ENCODE measurements at places on chromosomes 2 and 18.
A peak's percentile ranks its signal among the peaks of the same experiment; 100 is the strongest.

- DNase-seq = no peak
Measured at GRCh38 chr18:3119401-3120341, 100.1 kb downstream of the MYOM1 start.

- no peak for DNase-seq
Measured at GRCh38 chr2:239459056-239459455, 58.2 kb upstream of the HDAC4 start.

DNA sequence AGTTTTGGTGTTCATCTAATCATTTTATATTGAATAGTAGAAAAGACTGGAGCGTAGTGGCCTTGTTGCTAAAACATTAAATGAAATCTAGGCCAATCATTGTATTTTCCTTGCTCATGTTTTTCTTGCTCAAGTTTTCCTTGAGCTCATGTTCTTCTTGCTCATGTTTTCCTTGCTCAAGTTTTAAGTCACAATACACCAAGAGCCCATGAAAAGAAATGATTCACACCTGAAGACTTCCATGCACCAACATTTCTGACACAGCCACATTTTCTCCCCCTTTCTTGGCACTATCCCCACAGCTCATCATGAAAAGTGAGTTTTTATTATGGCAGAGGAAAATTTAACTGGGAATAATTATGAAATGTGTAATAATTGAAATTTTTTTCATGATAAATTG lies 92.0 kb downstream of the LRP1B start:
- DNase-seq = no peak

DNA sequence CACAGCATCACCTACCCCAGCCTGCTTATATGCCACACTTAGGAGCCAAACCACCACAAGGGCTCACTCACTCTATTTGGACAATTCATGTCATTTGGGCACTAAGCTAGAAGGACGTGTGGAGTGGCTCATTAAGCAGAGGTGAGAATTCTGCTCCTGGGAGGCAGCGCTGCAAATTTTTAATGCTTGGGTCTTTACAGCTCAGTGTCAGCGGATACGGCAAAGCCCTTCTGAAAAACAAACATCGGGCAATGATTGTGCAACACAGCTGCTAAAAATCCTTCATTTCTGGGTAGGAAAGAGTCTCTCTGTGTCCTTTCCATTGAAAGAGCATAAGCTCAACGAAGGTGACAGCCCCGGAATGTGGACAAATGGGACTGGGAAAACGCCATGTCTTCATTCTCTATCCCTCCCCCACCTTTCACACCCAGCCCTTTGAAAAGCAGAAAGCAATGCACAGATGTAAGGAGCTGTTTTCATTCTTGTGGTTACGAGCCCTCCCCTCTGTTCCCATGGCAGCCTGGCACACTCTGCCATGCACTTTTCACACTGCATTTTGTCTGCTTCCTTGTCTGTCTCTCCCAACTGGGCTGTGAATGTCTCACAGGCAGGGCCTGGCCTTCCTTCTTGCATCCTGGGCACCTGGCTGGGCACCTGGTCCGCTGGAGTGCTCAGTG lies 16.0 kb downstream of the TMEM177 start:
- DNase-seq = no peak

DNA sequence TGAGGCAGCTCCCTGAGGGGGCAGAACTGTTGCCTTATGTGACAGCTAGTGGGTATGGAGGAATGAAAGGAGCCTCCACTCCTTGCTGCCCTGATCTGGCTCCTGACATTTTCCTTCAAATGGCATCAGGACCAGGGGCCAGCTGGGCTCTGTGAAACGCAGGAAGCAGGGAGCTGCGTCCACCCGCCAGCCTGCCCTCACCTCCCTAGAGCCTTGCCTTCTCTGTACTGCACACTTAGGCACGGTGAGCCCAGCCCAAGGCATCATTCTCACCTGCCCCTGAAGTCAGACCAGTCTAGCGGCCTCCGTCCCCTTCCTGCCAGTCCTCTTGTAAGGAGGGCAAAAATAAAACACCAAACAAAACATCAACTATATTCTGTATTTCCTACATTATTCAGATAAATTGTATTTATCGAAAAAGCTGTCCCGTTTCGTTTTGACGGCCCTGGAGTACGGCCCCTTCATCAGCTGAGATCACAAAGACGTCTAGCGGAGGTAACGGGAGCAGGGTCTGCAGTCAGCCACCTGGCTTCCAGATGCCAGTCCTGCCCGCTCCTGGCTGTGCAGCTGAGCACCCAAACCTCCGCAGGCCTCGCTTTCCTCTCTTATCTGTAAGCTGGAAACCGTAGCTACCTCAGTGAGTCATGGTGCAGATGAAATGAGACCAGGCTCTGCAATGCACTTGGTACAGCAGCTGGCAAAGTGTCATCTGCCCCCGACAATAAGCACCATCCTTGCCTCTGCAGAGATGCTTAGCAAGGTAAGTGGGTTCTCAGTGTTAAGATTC lies 6.9 kb upstream of the CTDP1 start:
- DNase-seq = no peak

GRCh38 chr18:48060346-48060745 lies 129.9 kb upstream of the SMAD2 start:
- peak; percentile 19 for DNase-seq

DNA sequence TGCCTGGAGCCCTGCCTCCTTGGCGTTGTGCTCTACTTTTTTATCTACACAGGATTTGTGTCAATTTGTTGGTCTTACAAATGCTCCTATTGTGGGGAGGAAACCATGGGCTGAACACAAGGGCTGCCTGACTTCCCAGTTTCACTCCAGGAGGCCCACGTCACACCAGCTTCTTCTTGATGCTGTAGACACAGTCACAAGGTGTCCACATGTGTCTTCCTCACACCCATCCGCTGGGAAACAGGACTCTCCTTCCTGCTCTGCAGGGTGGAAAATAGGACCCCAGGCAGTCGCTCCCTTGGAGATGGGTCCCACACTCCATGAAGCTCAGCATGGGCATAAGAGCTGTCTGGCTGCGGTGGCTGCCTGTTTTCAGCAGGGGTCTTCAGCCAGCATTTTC lies 468.2 kb downstream of the EPHA4 start:
- DNase-seq = no peak

DNA sequence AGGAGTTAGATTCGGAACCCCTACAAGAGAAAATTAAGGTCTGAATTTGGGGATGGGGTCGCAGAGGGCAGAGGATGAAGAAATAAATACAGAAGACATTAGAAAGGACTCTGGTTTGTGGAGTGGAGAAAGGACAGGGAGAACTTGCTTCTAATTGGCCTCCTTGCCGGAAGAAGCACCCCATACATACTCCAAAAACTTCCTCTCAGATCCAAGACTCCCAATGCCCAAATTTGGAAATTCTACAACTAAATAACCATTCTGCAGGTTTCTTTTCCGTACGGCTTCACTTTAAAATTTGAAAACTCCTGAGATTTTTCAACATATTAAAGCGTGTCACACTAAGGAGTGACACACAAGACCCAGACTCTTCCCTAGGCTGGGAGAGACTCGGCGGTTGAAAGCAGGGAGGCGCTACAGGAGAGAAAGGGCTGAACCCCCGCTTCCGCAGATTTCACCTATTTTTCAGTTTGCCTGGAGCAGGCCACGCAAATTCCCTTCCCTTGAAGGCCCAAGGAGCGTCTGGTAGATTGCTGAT lies 478 bp downstream of the CLHC1 start:
- no peak for DNase-seq

Measured in upper lobe of right lung (tissue), 1 donor.